MV-4-11 (cell line): ENCODE measurements at places on chromosomes 1 and 21.

GRCh38 chr1:159459551-159459950 lies 20.0 kb downstream of the OR10J1 start:
- DNase-seq = no peak

- no peak for DNase-seq
These were observed 115.6 kb downstream of the XCL2 start for GRCh38 chr1:168428063-168428731.

- peak; percentile 30 for DNase-seq
These were observed 68.7 kb upstream of the LRIF1 start for GRCh38 chr1:111032295-111032897.

- DNase-seq = peak; percentile 9
These were observed 169.0 kb downstream of the LBR start for GRCh38 chr1:225258811-225259210.

DNA sequence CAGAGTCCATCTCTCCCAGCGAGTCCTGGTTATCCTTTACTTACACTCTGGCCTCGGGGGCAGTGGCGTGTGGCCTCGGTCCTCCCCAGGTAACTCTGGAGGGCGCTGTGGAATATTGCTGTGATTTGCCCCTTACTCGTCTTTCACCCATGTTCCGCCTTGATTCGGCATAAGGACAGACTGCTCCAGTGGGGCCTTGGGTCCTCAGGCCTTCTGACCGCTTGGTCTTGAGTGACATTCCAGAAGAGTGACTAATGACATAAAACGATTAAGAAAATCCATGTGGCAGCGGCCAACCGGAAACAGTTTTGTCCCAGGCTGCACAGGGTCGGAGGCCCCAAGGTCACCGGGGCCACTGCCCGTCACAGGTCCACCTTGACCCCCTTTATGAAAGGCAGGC lies 11.0 kb downstream of the ICMT start:
- DNase-seq = no peak

DNA sequence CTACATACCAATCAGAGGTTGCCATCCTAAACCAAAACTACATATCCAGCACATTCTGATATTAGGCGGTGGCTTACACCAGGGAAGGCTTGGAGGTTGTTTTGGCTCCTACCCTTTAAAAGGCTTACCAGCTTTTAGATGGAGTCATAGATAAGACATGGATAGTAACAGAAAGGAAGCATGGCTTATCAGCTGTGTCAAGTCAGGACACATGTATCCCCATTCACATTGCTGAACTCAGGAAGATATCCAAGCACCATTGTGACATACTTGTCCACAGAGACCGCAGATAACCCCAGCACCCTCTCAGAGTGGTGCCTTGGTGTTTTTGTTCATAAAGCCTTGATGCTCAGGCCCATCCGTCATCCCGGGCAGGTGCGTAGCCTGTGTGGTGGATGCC lies 39.7 kb downstream of the ADARB1 start:
- DNase-seq = peak; percentile 82

GRCh38 chr21:44520326-44521300 lies 19.4 kb downstream of the KRTAP10-1 start:
- DNase-seq = no peak

DNA sequence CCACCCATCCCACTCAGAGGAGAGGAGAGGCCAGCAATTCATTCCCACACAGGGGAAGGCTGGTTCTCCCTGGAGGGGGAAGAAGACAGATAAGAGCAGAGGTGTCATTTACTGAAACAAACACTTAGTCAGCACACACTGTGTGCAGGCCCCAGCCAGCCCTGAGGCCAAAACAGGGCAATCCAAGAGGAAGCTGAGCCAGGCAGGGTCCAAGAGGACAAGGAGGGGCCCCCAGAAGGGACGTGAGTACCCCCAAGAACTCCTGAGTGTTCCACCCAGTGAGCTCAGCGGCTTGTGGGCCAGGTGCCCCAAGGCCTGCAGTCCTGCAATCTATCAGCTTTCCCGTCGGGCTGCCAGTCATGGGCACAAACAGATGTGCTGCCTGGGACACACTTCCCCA lies 15.8 kb downstream of the ADGRB2 start:
- no peak for DNase-seq

DNA sequence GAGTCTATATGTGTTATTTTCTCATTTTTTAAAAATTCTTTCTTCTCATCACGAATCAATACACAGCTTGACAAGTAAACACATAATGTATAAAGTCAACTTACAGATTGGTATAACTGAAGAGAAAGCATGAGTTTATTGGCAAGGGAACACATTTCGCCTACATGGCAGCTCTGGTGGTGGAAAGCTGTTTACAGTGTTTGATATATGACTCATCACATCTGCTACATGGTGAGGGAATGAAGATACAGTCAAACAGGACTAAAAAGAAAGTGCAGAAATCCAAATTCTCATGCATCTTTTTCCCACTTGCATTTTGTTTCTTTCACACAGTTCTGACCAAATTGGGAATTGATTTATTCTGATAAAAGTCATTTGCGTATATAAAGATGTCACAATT lies 122.2 kb upstream of the ADGRL4 start:
- no peak for DNase-seq

DNA sequence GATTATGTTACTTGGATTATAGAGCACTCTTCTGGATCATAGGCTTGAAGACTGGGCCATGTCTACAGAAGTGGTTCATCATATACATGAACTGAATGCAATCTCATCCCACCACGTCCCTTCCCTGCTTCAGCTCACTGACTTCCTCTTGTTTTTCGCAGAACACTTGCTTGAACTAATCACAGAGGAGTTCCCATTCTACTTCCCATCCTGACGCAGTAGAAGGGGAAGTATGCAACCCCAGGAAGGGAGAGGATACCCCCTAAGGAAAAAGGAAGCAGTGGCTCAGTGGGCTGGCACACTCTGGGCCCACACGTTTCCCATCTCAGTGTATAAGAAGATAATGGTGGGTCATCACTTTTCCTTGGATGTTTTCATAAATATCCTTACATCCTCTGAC lies 36.2 kb downstream of the CASQ2 start:
- DNase-seq = peak; percentile 45

- DNase-seq = no peak
These were observed 22.2 kb upstream of the EIF4G3 start for GRCh38 chr1:21198929-21199328.

GRCh38 chr1:213423605-213424004 lies 372.6 kb downstream of the RPS6KC1 start:
- no peak for DNase-seq

- DNase-seq = peak; percentile 50
These were observed 17.5 kb upstream of the RAB4A start for GRCh38 chr1:229253151-229253974.

DNA sequence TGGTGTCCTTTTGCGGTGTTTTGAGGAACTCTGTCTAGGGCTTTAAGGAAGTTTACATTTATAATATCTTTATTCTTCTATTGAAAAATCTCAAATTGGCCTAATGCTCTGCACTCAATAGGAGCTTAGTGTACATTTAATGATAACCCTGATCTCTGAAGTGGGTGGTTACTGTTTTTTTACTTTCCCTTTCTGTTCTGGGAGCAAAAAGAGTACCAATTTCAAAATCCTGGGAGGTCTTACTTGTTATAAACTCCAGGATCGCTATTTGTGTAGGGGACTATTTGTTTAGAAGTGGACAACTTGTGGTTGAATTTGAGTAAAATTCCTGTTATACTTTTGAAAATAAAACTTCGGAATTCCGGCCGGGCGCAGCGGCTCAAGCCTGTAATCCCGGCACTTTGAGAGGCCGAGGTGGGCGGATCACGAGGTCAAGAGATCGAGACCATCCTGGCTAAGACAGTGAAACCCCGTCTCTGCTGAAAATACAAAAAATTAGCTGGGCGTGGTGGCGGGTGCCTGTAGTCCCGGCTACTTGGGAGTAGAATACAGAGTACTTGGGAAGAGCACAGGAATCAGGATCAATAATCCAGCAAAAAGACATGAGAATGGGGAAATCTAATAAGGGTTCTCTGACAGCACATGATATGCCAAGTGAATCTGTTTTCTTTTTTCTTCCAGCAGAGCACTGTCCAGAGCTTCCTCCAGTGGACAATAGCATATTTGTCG lies 1.1 kb downstream of the C4BPB start:
- DNase-seq = no peak

GRCh38 chr1:14733048-14733778 lies 134.7 kb downstream of the KAZN start:
- peak; percentile 37 for DNase-seq

DNA sequence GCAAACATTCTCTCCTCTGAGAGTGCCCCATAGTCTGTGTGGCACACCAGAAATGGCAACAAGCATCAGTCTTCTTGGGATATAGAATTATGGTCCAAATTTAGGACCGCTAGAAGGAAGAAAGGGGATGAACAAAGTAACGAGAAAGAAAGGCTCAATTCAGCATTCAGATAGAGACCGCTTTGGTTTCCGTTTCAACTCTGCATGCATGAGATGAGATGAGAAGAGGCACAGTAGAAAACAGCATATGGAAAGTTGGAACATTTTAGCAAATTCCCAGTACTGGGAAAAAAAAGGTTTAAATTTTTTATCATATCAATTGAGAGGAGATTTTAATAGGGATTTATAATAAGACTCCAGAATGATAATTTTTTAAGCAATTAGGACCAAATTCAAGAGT lies 595.5 kb upstream of the CHRM3 start:
- no peak for DNase-seq

DNA sequence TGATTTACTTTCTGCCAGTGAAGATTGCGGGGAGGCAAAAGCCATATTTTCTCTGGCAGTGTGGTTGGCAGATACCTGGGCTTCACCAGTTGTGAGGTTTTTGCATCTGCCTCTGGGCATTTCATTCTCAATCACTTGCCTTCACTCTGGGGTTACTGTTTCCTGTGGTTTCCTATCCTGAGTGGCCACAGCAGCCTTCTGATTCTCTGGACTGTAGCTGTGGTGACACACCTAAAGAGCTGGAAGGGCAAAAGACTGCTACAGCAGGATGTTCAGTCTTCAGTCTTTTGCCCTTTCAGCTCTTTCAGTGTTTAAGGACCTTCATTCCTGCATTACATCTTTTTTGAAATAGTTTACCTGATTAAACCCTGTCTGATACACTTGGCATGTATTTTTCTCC lies 50.5 kb upstream of the GPR52 start:
- DNase-seq = no peak

DNA sequence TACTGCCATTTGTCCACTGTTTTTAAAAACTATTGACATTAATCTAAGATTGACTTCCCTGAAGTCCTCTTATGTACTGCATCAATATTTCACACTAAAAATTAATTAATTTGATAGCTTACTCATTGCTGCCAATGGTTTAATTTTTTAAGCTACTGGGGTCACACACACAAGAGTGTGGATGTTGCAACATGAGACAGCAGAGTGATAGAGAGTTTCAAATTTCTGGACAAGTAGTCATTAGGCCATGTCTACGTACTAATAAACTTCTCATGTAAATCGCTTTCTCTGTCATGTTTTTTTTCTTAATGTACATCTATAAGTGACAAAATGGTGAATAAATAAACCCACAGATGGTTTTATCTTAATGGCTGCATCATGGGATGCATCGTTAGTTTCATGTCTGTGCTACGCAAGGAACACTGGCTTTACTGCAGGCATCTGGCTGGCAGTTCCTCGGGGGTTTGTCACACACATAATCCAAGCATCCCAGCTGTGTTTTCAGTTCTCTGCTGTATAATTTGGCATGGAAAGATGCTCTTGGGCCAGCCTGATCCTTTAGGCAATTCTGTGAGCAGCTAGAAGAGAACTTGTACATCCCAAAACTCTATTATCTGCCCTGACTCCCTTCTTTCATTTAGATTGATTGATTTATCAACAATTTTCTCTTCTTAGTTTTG lies 16.4 kb upstream of the CHODL start:
- DNase-seq = no peak
